ENCODE measurements at places on chromosomes 2 and 18.

GRCh38 chr18:11820697-11821096 lies 30.5 kb upstream of the CHMP1B start:
- DNase-seq, result no peak

GRCh38 chr2:98296440-98296839 lies 49.8 kb upstream of the CNGA3 start:
- no peak for DNase-seq

DNA sequence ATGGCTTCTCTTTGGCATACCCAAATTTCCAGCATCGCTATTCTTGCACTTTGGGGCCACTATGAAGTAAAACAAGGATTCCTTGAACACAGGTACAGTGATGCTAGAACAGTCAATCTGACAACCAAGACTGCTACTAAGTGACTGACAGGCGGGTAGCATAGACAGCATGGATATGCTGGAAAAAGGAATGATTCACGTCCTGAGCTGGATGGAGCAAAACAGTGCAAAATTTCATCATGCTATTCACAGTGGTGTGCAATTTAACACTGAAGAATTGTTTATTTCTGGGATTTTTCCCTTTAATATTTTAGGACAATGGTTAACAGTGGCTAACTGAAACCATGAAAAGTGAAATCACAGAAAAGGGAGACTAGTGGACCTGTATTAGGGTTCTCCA lies 1511.2 kb upstream of the ZEB2 start:
- no peak for DNase-seq

- DNase-seq, result no peak
Measured at GRCh38 chr2:58709687-58710354, 468.7 kb upstream of the FANCL start.

DNA sequence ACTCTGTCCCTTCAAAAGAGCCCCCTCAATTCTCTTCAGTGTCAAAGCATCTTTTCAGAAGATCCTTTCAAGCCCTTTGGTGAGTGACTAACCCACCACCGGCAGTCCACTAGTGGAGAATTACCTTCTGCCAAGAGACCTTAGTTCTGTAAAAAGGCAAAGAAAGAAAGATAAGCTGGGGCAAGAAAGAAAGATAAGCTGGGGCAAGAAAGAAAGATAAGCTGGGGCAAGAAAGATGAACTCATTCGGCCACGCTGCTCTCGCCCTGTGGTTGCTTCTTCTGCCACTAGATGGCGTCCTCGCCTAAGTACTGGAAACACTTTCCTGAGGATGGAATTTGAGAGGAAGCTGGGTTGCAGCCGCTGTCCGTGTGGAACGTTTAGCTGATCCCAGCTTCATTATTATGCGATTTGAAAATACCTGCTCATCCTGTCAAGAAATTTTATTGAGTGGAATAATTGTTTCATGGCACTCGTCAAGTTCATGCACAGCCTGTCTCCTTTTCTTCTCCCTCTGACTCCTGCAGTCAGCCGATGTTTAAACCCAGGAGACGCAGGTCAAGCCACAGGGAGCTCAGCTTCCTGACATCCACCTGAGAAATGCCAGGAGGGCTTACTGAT lies 17.3 kb upstream of the ANXA4 start:
- DNase-seq, result peak; percentile 83

DNA sequence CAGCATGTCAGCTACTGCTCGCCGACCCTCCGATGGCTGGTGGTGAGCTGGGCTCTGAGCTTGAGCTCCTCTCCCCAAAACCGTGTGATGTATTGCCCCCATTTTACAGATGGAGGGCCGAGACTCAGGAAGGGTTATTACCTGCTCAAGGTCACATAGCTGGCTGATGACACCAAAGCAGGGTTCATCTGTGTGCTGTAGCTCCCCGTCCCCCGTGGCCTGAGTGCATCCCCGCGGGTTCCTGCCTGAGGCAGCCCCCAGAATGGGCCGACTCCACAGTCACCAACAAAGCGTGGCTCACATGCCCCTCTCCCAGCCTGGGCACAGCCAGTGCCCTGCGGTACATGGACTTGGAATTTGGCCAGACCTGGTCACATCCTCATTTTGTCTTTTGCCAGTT lies 198.6 kb downstream of the TFCP2L1 start:
- no peak for DNase-seq

DNA sequence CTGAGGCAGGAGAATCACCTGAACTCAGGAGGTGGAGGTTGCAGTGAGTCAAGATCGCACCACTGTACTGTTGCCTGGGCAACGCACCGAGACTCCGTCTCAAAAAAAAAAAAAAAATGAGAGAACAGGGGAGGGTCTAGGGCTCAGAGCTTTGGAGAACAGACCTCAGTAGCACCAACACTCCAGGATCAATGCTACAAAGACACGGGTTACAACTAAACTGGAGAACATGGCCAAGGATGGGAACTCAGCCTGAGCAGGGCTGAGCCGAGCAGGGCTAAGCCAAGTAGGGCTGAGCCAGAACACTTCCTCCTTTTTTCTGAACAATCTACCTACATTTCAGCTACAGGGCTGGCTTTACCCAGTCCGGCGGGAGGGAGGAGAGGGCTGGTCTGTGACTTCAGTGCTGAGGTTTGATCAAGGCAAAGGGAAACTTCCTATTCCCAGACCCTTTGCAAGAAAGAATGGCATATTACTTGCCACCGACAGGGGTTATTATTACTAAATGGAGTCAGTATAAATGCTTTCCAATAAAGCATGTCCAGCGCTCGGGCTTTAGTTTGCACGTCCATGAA lies 2.9 kb upstream of the CASP8 start:
- DNase-seq, result peak; percentile 49

GRCh38 chr18:12305930-12306629 lies 2.0 kb upstream of the TUBB6 start:
- no peak for DNase-seq

GRCh38 chr18:37246779-37247340 lies 318.7 kb downstream of the CELF4 start:
- DNase-seq, result no peak

GRCh38 chr2:150165988-150166312 lies 321.5 kb downstream of the RND3 start:
- DNase-seq, result no peak

GRCh38 chr2:95231723-95232122 lies 24.4 kb downstream of the ZNF892 start:
- DNase-seq, result peak; percentile 48

DNA sequence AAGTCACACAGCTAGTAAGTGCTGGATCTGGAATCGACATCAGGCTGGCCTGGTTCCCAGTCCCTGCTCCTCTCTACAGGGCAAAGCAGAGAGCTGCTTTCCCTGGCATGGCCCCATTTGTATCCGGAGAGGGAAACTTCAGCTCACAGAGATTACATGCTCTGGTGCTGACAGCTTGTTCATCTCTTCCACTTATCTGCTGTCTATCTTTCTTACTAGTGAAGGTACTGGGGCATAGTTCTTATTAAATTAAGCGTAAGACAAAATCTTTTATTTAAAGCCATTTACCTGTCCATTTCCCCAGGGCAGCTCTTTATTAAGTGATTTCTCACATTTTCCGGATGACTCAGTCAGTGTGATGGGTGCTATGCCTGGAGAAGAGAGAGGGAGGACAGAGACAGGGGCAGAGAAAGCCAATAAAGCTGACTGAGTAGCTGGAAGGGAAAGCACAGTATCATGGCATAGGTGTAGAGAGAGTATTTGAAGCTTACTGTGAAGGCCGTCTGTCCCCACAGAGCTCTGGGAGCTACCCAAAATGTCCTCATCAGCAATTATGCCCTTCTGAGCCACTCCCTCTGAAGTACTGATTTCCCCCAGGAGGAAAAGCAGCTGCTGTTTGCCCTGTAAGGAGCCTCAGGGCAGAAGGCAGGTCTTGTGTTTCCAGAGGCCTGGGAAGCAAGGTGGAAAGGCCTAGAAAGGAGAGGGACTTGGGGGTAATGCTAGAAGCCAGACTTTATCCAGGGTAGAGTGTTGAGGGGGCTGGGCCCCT lies 44.1 kb upstream of the EPAS1 start:
- peak; percentile 72 for DNase-seq

DNA sequence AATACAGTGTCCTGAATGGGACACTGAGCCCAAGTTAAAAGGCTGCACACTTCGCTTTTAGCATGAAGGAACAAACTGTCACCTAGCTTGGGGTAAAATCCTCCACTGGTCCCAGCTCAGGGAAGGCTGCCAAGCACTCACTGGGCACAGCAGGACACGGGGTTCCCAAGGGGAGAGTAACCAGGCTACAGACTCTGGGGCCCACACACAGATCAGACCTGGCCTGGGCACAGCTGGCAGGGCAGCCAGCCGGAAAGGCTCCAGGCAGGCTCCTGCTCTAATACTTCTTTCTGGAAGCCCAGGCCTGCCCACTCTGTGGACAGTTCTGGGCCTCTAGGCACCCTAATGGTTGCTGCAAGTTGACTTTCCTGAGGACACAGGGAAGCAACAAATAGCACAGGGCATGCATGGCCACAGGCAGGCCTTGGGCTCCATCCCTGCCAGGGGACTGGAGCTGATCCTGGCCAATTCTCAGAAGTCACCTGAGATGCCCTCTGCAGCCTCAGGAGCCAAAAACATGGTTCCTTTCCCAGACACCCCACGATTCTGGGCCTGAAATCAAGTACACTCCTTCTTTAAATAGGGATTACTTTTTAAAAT lies 18.7 kb upstream of the SULT1C3 start:
- DNase-seq, result no peak

DNA sequence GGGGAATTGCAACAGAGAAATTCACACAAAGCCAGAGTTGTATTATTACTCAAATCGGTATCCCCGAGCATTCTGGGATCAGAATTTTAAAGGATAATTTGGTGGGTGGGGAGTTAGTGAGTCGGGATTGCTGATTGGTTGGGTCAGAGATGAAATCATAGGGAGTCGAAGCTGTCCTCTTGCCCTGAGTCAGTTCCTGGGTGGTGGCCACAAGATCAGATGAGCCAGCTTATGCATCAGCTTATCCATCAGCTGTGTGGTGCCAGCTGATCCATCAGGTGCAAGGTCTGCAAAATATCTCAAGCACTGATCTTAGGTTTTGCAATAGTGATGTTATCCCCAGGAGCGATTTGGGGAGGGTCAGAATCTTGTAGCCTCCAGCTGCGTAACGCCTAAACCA lies 34.3 kb upstream of the ITM2C start:
- no peak for DNase-seq

DNA sequence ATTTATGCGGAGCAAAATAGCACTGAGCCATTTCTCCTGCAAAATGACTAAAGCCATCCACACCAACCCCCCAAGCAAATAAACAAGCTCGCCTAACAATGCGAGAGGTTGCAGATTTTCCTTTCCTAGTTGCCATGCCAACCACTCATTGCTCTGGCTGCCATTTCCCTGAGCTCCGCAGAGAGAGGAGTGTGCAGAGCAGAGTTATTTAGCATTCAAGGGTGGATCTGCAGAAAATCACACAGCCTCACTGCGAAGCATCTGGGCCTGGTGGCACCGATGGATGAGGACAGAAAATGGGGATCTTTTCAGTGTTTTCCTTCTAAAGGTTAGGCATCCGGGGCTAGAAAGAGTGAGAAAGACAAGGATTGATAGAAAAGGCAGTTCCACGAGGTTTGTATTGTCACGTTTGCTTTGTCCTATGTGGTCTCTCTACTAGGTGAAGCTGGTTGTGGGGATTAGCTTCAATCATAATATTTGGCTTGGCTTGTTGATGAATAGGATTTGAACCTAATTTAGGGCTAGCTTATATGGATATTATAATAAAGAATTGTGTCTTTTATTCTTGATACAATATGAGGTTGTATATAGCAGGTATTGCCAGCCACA lies 110.2 kb upstream of the UNC80 start:
- no peak for DNase-seq

DNA sequence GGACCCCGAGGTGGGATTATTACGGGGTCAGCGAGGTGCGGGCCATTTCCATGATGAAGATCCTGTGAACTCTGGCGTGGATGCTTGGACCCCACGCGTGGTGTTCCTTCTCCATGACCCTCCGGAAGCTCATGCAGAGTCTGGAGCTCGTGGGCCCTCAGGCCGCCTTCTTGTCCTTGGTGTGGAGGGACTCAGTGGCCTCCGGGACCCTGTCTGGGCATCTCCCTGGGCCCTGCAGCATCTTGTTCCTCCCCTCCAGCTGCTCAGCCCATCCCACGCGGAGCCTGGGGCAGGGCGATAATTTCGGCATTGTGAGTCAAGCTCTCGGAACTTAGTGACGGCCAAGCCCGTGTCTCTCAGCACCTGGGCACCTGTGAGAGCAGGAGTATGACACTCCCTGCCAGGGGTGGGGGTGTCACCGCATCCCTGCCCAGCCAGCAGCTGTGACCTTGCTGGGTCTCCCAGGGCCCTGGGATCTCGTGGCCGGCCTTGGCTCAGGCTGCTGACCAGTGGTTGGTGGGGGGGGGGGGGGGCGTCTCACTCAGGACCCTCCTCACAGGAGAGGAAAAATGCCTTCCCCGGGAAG lies 24.6 kb downstream of the RTP5 start:
- no peak for DNase-seq

DNA sequence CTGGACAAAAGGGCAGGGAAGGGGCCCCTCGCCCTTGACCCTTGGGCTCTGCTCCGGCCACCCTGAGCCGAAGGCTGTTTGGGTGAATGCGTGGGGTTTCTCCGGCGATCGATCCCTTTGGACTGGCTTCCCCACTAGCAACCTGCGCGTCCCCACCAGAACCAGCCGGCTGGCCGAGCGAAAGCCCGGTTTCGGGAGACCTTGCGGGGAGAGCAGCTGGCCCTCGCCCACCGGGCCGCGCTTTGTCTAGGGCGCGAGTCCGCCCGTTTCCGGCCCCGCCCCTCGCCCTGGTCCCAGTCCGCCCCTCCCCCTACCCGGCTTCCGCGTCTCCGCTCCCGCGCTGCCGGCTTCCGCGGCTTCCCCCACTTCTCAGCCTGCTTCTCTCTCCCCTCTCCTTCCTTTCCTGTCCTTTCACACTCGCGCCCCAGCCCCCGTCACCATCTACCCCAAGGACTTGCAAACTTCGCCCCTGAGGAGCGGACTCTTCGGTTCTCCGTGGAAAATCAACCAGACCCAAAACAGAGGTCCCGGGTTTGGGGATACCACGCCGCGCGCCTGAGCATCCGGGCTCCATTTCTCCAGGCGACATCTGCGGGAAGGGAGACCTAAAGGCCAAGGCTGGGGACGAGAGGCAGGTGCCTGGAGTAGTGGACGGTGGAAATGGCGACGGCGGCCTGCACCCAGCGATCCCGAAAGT lies 48.0 kb upstream of the ATP6V1B1 start:
- DNase-seq, result no peak

GRCh38 chr2:31240381-31241365 lies 6.7 kb downstream of the EHD3 start:
- no peak for DNase-seq

GRCh38 chr18:65230311-65230710 lies 520.5 kb upstream of the CDH7 start:
- no peak for DNase-seq

DNA sequence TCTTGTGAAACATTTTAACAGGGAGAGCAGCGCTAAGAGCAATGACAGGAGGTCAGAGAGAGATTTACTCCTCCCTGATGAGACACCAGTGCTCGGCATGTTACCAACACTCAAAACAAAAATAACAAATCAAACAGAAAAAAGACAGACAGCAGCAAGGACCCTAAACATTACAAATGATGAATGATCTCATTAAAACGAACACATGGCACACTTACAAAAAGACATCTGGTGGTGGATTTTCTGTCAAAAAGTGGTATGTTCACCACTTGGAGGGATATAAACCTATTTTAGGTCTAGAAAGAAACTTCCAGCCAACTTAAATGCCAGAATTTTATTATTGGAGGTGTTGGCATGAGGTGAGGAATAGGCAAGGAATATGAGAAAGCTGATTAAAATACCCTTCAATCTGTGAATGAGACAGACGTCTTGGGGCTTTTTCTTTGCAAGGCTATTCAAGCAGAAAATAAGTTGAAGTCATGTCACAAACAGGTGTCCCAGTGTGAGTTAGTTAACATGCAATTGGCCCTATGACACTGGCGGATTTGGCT lies 112.8 kb downstream of the PRELID3A start:
- no peak for DNase-seq

All from right hindlimb (tissue), 1 donor.